ENCODE measurements at places on chromosomes 12 and 14.

GRCh38 chr12:3717283-3717898 lies 35.5 kb downstream of the CRACR2A start:
- ATAC-seq: no peak

- no peak for ATAC-seq
These were observed 766.0 kb upstream of the TBX3 start for GRCh38 chr12:115450017-115450416.

DNA sequence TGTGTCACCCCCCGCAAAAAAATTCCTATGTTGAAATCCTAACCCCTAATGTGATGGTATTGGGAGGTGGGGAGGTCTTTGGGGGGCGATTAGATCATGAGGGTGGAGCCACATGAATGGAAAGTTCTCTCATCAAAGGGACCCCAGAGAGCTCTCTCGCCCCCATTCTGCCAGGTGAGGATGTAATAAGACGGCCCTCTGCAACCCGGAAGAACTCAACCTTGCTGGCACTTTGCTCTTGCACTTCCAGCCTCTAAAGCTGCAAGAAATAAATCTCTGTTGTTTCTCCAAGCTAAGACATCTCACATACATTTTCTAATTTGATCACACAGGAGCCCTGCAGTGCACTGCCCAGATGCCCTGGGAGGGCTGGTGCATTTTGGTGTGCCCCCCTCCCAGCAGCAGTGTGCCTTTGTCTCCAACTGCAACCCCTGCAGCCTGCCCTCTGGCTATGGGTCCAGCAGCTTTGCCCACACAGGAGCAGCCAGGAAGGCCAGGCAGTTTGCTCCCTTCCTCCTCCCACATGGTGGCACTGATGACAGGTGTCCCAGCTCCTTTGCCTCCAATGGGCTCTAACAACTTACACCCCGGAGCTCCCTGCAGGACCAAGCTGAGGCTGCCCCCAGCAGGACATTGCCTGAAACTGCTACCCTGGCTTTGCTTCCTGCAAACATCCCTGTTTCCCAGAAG lies 59.3 kb downstream of the C14orf132 start:
- no peak for ATAC-seq

DNA sequence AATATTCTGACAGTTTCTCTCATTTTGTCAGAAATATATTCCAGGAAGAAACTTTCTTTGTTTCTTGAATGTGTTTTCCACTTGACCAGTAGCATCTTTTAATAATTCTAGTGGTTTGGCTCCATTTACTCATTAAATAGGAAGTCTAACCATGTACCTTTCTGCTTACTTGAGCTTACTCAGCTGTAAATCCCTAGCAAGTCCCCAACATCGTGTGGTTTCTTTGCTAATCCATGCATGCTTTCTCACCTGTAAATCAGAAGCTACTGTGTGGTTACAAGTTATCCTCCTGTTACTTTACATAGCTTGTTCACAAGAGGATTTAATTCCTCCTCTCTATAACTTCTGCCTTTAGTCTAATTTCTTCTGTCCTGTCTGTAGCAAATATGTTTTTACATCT lies 227.7 kb downstream of the FSCB start:
- no peak for ATAC-seq

DNA sequence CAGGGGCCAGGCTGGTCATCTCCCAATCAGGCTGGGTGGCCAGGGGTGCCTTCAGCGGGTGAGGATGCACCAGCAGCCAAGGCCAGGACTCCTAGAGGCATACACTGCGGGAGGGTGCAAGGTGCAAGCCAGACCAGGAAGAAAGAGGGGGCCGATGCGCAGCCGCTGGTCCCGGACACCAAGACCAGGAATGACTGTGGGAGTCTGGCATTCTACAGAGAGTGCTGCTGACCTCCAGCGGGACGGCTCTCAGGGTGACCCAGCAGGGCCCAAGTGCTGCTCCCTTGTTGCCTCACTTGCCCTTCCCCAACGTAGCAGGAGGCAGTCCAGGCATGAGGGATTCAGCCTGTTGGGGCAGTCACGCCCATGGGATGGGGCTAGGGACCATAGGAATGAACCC lies 35.8 kb downstream of the DEGS2 start:
- no peak for ATAC-seq

GRCh38 chr12:42785944-42786343 lies 196.4 kb upstream of the PRICKLE1 start:
- ATAC-seq: no peak

DNA sequence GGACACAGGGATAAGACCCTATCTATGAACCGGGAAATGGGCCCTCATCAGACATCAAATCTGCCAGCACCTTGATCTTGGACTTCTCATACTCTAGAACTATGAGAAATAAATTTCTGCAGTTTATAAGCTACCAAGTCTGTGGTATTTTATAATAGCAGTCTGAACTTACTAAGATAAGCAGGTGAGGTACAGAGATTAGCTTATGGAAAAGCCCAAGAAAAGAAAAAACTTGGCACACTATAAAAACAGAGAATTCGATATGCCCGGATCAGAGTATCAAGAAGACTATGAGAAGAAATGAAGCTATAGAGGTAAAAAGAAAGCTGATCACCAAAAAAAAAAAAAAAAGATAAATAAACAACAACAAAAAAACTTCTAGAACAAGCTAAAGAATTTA lies 52.6 kb downstream of the EEA1 start:
- ATAC-seq: no peak

DNA sequence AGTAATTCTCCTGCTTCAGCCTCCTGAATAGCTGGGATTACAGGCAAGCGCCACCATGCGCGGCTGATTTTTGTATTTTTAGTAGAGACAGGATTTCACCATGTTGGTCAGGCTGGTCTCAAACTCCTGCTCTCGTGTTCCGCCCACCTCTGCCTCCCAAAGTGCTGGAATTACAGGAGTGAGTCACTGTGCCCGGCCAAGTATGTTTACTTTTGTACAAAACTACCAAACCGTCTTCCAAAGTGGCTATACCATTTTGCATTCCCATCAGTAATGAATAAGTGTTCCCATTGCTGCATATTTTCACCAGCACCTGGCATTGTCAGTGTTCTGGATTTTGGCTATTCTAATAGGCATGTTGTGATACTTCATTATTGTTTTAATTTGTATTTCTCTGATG lies 8.4 kb upstream of the KRT6A start:
- ATAC-seq: no peak

DNA sequence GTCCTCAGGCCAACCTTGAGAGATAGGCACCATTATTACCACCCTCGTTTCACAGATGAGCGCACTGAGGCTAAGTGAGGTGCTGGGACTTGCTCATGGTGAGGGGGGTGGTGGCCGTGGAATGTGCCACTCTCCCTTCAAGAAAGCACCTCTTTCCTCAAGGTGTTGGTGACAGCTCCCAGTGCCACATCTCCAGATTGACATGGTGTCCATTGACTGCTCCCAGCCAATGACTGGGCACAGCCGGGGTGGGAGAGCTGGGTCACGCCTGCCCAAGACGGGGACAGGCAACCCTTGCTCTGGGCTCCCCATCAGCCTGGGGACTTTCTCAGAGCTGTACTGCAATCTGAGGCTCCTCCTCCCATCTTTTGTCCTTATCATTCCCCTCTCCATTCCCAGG lies 21.0 kb upstream of the MYL2 start:
- no peak for ATAC-seq

GRCh38 chr12:43044241-43044640 lies 454.7 kb upstream of the PRICKLE1 start:
- ATAC-seq: no peak

GRCh38 chr14:100213956-100214769 lies 24.8 kb upstream of the YY1 start:
- ATAC-seq: peak; percentile 95

DNA sequence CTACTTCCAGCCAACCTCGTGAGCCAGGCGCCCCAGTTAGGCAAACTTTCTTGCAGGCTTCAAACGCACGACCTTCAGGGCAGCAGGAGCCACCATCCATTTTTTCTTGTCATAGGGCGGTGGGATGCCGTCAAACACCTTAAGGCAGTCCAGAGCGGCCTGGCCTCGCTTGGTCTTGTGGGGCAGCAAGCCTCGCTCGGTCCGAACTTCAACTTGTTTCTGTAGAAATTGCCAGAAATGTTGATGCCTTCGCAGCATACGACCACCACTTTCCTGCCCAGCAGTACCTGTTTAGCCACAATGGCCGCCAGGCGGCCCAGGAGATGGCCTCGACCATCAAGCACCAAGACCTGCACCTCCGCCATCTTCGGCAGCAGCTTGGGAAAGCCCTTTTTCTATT lies 474.7 kb downstream of the MDGA2 start:
- no peak for ATAC-seq

DNA sequence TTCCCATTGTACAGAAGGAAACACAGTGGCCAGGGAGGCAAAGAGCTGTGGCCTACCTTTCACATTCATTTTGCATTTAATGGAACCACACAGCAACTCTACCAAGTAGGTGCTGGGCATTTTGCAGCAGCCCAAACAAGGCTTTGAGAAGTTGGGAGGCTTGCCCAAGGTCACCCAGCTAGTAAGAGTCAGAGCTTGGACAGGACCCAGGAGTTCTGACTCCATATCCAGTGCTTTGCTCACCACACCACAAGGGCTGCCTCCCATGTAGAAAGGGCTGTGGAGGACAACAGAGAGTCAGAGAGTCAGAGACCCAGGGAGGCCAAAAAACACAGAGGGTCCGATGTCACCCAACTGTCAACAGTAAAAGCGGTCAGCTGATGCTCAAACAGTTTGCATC lies 400.2 kb downstream of the BCL11B start:
- ATAC-seq: no peak

DNA sequence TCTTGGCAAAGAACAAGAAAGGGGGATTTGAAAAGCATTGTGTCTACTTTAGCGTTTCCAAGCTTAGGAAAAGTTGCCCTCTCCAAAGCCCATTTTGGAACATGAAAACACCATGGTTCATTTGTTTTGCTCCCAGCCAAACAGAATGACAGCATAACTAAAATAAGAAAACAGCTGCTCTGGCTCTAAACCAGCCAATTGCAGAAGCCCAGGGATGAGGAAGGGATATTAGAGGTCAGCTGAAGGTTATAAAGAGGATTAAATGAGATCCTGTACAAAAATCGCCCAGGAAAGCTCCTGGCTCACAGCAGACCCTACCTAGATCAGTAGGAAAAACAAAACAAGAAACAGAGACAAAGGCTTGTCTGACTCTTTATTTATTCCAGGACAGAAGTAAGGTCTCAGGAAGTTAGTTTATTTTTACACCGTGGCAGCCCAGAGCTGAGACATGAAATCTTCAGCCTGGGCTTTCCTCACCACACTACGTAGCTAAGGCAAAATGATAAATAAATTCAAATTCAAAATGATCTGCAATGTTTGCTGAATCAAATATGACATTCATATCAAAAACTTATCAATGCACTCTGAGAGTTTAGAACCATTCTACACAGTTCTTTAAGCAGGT lies 25.9 kb downstream of the SPX start:
- ATAC-seq: no peak

DNA sequence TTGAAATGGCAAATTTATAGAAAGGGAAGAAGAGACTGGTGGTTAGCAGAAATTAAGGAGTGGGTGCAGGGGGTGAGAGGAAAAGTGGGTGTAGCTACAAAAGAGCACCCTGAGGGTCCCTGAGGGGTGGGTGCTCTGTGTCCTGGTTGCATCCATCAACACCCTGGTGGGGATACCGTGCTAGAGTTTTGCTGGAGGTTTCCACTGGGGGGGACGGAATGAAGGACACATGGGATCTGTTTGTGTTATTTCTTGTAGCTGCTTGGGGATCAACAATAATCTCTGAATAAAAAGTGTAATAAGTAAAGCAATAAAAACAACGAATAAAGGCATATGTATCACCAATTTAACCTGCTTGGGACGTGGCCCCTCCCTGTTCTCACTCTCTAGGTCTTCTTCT lies 175.3 kb downstream of the KIF26A start:
- no peak for ATAC-seq

DNA sequence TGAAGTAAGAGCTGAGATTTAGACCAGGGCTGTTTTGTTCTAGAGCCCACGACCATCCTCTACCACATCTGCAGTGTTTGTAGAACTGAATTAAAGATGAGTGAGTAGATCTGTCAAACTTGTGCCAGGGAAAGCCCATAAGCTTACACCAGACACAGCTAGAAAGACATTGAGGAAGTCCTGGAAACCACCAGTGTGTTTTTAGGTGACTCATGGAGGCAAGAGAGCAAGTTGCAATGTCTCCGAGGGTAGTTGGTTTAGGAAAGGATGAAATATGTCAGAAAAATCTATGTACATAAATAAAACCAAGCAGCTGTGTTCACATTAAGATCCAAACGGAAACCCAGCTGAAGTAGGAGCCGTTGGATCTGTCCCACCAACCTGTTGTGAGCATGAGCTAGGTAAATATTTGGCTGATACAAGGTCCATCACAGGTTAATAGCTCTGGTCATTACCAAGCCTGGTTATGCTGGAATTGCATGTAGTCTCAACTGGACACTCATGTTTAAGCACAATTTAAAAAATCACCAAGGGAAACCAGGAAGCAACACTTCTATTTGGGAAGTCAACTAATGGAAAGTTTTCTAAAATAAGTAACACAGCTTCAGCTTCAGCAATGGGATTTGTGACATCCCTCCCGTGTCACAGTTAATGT lies 49.9 kb upstream of the PLEKHG3 start:
- ATAC-seq: peak; percentile 21

GRCh38 chr12:88227871-88228270 lies 85.8 kb downstream of the TMTC3 start:
- no peak for ATAC-seq

- no peak for ATAC-seq
These were observed 14.1 kb downstream of the PRKD1 start for GRCh38 chr14:29913566-29913965.

GRCh38 chr14:39376667-39377403 lies 55.4 kb downstream of the FBXO33 start:
- ATAC-seq: no peak

DNA sequence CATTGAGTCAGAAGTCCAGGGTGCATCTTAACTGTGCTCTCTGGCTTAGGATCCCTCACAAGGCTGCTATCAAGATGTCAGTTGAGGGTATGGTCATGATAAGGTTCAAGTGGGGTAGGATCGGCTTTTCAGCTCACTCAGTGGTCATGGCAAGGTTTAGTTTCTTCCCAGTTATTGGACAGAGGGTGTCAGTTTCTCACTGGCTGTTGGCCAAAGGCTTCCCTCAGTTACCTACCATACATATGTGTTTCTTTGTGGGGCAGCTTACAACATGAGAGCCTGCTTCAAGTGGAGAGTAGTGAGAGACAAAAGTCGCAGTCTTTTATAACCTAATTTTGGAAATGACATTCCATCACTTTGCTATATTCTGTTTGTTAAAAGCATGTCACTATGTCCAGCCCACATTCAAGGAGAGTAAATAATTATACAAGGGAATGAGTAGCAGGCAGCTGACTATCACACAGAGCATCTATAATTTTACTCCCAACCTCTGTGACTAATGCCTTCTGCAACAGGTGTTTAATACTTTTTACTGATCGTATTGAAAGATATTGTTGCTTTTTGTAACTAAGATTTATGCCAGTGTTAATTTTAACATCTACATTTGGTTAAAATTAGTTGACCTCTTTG lies 572.8 kb upstream of the FBXO33 start:
- ATAC-seq: no peak

Measured in activated CD4-positive, CD25-positive, alpha-beta regulatory T cell treated with anti-CD3 and anti-CD28 coated beads, Interleukin-2, amount 50 U/mL, for 24 hours (primary cell).